ENCODE measurements at places on chromosomes 5 and 9. TPM values are rescaled to one million over a fixed set of nuclear protein-coding genes. Genes with fewer than 3 reads are reported as not detected.

- no peak for DNase-seq
These were observed 664.3 kb upstream of the EDIL3 start for GRCh38 chr5:85049020-85049419.

DNA sequence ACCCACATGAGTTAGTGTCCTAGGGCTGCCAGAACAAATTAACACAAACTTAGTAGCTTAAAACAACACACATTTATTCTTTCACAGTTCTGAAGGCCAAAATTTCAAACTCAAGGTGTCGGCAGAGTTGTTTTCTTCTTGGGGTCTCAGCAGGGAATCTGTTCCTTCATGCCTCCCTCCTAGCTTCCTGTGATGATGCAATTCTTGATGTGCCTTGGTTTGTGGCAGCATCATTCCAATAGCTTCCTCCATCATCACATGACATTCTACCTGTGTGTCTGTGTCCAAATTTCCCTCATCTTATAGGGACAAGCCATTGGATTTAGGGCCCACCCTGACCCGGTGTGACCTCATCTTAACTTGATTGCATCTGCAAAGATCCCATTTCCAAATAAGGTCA lies 12.2 kb upstream of the SLC25A48 start:
- no peak for DNase-seq

DNA sequence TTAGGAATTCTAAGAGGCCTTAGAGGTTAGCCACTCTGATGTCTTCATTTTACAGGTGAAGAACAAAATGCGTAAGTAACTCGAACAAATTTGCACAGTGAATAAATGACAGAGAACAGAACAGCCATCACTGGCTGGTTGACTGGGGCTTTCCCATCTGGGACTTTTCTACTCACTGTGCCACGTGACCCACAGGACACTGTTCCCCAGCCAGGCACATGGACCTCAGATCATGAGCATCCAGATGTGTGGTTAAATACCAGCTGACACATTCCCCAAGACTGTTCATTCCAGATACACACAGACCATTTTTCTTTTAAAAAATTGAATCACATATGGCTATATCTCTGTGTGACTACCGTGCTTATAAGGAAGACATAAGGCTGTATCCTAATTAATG lies 25.8 kb upstream of the MED10 start:
- no peak for DNase-seq

CSF1R gene
- total RNA-seq = 30.8 TPM

IFNB1 gene
- total RNA-seq = not detected

DNA sequence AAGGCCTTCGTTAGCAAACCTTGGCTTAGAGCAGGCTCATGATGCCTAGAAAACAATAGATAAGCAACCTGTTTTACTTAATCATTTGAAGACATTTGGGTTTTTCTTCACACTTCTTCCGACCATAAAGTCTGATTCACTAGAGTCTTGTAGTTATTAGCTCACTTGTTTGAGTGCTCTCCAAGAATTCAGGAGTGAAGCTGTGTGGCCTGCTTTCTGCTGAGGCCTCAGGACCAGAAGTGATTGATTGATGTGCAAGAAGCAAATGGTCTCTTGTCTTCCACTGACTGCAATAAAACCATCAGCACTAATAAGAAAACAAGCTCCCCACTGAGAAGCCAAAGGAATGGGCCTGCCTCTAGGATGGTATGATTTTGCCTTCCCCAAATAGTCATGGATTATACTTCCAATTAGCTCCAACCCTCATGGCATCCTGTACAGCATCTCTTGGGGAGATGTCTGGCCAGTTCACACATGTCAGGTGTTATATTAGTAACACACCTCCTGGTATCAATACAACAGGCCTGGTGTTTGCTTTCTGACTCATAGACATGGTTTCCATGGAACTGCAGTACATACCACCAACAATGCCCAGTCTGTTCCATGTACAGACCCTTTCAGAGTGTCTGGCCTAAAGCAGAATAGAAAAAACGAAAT lies 317.6 kb downstream of the CWC27 start:
- no peak for DNase-seq

- no peak for DNase-seq
These were observed 97.2 kb upstream of the SARDH start for GRCh38 chr9:133835262-133835901.

FYB1 gene
- total RNA-seq = 26.0 TPM

KIF24 gene
- total RNA-seq = 0.74 TPM

DNA sequence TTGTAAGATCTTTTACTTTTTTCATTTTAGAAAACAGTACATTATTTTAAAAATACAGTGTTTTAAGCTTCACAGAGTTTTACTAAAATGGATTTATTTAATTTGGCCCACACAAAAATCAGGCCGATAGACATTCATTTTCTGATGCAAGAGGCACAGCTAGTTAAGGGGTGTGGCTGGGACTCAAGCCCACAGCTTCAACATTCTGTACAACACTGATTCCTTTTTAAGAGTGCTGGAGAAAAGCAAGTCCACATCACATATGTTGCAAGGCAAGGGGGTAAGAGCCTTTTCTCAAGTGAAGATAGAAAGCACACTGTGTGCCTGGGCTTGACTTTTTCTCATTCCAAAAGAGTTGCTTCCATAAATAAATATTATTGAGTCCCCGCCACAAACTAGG lies 195.9 kb downstream of the RFK start:
- no peak for DNase-seq

PNPLA7 gene
- 3.2 TPM for total RNA-seq

All from posterior vena cava (tissue), 2 donors.